Activated CD4-positive, alpha-beta T cell treated with anti-CD3 and anti-CD28 coated beads, Interleukin-2, amount 50 U/mL, for 16 hours (primary cell): ENCODE measurements at places on chromosomes 11 and 22.

GRCh38 chr11:15101072-15101709 lies 13.5 kb upstream of the INSC start:
- peak; percentile 61 for DNase-seq

- no peak for DNase-seq
Measured at GRCh38 chr22:26570115-26570514, 19.8 kb downstream of the TPST2 start.

DNA sequence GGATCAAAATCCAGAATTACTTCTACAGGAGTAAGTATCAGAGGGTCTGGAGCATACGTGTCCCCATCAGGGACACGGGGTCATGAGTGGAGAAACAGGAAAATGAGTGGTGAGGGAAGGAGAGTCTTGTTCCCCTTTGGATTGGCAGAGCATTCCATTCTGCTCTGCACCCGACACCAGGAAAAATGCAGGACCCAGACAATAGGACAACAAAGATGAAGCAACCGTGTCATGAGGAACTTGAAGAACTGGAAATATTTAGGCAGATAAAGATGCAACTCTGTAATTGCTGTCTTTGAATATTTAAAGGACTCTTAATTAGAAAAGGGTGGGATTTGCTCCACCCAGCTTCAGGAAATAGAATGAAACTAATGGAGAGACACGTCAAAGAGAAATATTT lies 89.0 kb upstream of the BLID start:
- no peak for DNase-seq

- no peak for DNase-seq
Measured at GRCh38 chr22:17380359-17381087, 11.3 kb downstream of the CECR2 start.

GRCh38 chr11:69293819-69294505 lies at the start of gene MYEOV:
TSS of gene MYEOV (plus strand) at chr11:69294155. CDS start at chr11:69295355, 1,200 bp downstream.
- peak; percentile 41 for DNase-seq
